ENCODE measurements at places on chromosomes 1 and 21. TPM values are rescaled to one million over a fixed set of nuclear protein-coding genes. Genes with fewer than 3 reads are reported as not detected.

The FDPS gene
- 302 TPM for total RNA-seq

The TDRD10 gene
- not detected for total RNA-seq

The LCE1C gene
- not detected for total RNA-seq

The CSMD2 gene
- total RNA-seq = not detected

The CRTC2 gene
- 15.5 TPM for total RNA-seq

DNA sequence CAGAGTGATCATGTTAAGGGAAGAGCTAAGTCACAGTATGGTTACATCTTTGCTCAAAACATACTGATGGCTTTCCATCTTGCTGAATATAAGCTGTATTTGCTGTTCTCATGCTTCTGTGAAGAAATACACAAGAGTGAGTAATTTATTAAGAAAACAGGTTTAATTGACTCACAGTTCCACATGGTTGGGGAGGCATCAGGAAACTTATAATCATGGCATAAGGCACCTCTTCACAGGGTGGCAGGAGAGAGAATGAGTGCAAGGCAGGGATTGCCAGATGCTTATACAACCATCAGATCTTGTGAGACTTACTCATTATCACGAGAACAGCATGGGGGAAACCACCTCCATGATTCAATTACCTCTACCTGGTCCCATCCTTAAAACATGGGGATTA is 24.4 kb upstream of the RGS5 start:
- DNase-seq = no peak

GRCh38 chr21:20592463-20592862 is 405.7 kb upstream of the NCAM2 start:
- no peak for DNase-seq

GRCh38 chr1:11151826-11152612 is 37.1 kb upstream of the ANGPTL7 start:
- DNase-seq = no peak

- no peak for DNase-seq
Observed at GRCh38 chr1:65998763-65999583, 206.3 kb downstream of the PDE4B start.

- DNase-seq = peak; percentile 94
Observed at GRCh38 chr1:205255941-205256780, 28.4 kb downstream of the TMCC2 start.

GRCh38 chr1:228101994-228102790 is 933 bp downstream of the C1orf35 start:
- DNase-seq = peak; percentile 57

DNA sequence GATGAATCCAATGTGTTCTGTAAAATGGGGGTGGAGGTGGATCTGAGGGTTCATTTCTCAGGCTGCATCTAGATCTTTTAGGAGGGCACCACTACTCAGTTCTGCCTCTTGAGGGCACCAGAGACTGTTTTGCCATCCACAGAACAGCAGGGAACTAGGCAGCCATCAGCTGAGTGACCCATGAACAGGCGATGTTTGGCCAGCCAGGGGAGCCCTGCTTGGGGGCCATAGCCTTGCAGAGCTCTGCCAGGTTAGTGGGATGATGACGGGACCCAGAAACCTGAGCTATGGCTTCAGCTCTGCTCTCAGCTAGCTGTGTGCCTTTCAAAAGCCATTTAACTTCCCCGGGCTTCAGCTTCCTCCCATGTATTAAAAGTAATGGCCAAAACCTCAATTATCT is 13.4 kb upstream of the NOS1AP start:
- peak; percentile 87 for DNase-seq

- DNase-seq = no peak
Observed at GRCh38 chr1:215064327-215064726, 18.2 kb upstream of the KCNK2 start.

DNA sequence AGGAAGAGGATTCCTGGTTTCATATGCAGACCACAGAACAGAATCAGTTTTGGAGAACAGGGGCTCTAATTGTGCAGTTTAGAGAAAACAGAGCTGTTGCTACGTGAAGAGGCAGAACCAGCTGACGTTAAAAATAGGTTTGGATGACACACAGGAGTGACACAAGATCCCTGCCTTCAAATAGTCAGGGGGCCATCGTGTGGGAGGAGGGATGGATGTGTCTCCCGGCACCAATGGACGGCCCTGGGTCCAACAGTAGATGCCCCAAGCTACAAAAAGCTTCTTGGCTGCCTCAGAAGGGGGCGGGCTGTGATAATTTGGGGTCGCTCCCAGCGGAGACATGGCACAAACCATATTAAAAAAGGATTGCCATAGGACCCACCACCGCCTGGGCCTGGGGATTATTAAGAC is 87.8 kb downstream of the MRPL37 start:
- DNase-seq = no peak

Data from HT-29 (cell line).